ENCODE measurements at places on chromosomes 6 and 20.

DNA sequence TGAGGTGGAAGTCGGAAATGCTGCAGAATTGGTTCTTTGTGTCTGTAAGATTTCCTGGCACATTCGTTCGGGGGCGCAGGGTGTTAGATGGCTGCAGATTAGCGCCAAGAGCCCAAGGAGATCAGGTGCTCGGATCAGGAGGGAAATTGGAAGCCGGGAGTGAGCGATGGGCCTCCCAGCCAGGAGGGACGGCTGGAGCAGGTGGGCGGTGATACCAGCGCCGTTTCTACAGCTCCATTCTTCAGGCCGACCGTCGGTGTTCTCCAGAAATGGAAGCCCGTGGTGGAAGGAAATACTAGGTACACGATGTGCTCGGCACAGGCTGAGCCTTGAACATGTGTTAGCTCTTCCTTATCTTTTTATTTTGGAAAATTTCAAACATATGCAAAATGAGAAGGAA lies 6.5 kb downstream of the SIRPA start:
- DNase-seq, result no peak

DNA sequence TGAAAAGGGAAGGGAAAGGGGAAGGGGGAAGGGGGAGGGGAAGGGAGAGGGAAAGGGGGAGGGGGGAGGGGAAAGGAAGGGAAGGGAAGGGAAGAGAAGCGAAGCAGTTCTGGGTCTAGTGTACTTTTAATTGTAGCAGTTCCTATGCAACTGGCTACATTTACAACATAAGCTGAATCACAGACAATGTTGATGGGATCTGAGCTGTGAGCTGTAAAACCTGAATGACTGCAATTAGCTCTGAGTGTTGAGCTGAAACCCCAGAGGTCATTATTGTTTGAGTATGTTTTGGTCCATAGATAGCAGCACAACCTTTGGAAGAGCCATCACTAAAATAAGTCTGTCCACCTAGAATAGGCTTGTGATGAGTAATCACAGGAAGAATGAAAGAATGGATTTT lies 7.2 kb upstream of the ABHD12 start:
- DNase-seq, result no peak

- DNase-seq, result no peak
Observed at GRCh38 chr6:36268478-36269275, 1.2 kb upstream of the PNPLA1 start.

DNA sequence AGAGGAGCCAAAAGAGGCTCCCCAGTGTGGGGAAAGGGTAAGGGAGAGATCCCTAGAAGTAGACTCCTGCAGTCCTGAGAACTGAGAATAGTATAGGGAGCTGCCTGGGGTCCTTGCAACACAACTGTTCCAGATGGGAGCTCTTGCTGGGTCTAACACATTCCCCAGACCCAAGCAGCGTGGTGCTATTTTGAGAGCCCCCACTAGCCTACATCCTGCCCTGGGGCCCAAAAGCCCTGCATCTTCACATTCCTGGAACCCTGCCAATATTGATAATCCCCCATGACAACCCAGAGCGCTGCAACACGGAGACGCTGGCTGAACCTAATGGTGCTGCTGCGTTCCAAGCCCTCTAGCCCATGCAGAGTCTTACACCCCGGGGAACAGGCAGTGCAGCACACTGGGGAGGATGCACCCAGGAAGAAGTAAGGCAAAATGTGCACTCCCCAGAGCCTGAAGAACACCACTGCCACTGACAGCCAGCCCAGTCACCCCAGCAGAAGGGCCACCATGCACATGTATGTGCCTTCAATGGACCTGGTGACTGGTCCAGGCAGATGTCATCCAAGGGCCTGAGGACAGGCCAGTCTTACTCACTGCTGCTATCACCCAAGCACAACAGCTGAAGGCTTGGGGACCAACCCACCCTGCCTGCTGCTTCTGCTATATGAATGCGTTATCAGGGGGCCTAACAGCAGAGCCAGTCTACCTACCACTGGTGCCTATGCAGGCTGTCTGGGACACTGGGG lies 7.0 kb upstream of the RNF217 start:
- DNase-seq, result no peak

- no peak for DNase-seq
Observed at GRCh38 chr20:40282541-40282940, 406.5 kb downstream of the MAFB start.

GRCh38 chr20:55271371-55271770 lies 733.9 kb downstream of the CBLN4 start:
- no peak for DNase-seq

- DNase-seq, result no peak
Observed at GRCh38 chr6:27593200-27593818, 120.4 kb upstream of the ZNF184 start.

- no peak for DNase-seq
Observed at GRCh38 chr6:124057461-124057860, 253.8 kb downstream of the NKAIN2 start.

Measured in HTR-8/SVneo (cell line).